Coronary artery (tissue), 2 donors: ENCODE measurements at places on chromosomes 6 and 20.

DNA sequence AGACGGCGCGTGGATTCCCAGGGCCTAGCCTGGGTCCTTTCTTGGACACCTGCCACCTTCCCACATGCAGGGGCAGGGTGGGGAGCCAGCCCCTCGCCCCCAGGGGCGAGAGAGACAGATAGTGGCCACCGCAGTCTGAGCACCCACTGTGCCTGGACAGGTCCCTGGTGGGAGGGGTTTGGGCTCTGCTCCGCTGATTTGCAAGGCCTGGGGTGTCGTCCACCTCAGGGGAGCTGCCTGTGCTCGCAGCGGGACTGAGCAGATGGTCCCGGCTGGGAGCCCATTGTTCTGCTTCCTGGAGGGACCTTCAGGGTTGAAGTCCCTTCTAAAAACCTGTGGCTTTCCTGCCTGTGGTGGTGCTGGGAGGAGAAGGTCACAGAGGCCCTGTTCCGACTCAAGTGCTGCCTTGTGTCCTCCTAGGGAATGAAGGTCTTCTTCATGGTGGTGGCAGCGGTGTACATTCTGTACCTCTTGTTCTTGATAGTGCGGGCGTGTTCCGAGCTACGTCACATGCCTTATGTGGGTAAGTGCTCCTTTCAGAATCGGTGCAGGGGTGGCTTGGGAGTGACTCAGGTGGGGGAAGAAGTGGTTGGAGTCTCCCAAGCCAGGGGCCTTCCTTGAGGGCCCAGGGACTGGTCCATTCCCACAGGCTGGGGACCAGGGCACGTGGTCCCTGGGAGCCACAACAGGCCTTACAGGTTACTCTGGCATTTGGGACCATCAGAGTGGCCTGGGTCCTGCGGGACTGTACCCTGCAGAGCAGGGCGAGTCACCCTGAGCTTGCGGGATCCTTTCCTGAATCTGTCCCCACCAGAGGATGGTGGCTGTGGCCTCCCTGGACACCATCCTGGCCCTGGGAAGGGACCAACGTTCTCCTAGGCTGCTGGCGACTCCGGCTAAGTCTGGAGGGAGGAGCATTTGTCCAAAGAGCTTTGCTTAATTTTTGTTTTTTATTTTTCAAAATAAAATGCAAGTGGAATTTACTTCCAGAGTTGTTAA is 19.6 kb downstream of the DYNLT1 start:
- peak; percentile 65 for DNase-seq

GRCh38 chr6:39280247-39280731 is 33.9 kb downstream of the KCNK17 start:
- no peak for DNase-seq

DNA sequence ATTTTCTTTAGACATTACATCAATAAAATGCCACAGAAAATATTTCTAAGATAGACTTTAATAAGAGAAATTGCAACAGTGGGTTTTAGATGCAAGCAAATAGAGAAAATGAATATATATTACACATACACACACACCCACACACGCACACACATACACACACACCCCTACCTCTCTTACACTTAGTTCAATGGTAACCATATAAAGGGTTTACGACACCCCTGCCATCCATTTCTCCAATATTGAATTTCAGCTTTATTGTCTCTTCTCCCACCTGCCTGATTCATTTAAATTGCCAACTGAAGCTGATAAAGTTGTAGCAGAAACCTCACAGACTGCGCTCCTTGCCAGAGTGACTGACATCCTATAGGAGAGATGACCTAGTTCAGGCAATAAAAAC is 154.6 kb downstream of the ADAT2 start:
- DNase-seq, result no peak

- no peak for DNase-seq
Measured at GRCh38 chr6:139545206-139546105, 171.0 kb upstream of the CITED2 start.

GRCh38 chr6:110900028-110900598 is 25.5 kb downstream of the AMD1 start:
- DNase-seq, result no peak
